ENCODE measurements at places on chromosomes 7 and 10.

DNA sequence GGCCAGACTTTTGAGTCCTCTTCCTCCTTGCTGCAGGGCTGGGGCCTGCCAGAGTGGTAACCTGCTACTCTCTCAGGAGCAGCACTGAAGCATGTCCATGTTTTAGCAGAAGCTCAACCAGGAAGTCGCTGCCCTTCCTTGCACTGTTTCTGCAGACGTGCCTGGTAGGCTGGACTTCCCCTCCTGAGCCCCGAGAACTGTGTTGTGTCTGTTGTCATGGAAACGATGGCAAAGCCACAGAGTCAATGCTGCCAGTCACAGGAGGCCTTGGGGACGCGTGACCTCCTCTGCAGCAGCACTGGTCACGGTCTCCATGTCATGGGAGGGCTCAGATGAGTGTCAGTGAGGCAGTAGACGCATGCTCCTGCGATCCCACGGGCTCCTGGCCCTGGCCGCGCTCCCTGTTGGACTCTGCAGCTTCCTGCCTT, 145.5 kb downstream of the FANK1 start:
- DNase-seq: peak; percentile 100

DNA sequence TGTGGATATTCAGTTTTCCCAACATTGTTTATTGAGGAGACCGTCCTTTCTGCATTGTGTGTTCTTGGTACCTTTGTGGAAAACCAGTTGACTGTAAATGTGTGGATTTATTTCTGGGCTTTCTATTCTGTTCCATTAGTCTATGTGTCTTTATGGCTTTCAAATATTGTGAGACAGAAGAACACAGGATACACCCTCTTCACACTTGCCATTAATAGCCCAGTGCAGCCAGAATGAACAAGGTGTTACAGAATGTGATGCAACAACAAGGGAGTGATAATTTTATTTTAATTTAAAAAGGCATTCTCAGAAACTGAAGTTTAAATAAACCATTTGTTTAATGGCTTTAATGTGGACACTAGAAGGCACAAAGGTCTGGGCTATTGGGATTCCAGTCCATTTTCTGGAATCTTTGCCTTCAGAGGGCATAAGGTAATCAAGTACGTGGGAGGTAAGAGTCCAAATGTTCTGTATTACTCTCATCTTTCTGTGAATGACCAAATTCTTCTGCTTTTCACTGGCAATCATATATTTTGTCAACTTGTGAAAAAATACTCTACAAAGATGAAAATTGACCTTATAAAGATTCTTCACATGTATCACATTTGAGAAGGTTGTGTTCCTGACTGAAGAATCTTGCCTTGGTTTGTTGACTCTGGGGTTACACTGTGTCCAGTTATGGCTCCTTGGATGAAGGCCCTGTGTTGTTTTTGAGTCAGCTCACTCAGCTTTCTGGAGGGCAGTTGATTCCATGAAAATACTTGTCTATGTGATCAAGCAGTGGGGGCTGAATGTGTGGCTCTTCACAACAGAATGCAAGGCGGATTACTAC, 962.7 kb downstream of the LRMDA start:
- no peak for DNase-seq

GRCh38 chr10:98795467-98795866, 348.7 kb upstream of the HPS1 start:
- DNase-seq: no peak

DNA sequence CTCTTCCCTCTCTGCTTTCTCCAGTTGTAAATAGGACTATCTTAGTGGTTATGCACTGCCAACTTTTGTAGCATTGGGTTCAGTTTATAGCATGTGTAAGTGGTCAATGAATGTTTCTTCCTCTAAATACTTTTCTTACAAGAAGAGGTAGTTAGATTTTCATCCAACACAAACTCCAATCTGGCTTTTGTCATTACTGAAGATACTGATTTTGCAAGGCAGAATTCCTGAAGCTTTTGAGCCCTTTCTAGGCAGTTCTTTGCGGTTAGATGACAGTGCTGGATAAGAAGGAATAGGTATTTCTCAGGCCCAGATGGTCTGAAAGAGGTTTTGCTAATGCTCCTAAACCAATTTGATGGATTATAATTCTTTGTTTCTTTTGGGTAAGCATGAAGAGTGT, 60.5 kb downstream of the BICC1 start:
- DNase-seq: no peak

GRCh38 chr7:115356999-115357702, 435.3 kb downstream of the MDFIC start:
- DNase-seq: no peak

DNA sequence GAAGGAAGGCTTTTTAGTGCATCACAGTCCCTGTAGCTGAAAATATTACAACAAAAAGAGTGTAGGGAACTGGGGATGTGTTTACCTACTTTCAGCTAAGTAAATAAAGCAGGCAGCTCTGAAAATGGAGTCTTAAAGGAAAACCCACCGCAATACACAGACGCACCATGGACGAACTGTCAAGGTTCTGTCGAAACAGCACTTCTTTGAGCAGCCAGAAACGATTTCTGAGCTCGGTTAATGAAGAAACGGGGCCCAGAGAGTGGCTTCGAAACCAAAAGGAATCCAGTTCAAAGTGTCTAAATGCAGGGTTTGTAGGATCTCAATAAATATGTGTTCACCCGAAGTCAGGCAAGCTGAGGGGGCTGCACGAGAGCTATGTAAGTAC, 275.4 kb upstream of the NEBL start:
- no peak for DNase-seq

- no peak for DNase-seq
Observed at GRCh38 chr10:72846238-72846637, 47.3 kb upstream of the OIT3 start.

DNA sequence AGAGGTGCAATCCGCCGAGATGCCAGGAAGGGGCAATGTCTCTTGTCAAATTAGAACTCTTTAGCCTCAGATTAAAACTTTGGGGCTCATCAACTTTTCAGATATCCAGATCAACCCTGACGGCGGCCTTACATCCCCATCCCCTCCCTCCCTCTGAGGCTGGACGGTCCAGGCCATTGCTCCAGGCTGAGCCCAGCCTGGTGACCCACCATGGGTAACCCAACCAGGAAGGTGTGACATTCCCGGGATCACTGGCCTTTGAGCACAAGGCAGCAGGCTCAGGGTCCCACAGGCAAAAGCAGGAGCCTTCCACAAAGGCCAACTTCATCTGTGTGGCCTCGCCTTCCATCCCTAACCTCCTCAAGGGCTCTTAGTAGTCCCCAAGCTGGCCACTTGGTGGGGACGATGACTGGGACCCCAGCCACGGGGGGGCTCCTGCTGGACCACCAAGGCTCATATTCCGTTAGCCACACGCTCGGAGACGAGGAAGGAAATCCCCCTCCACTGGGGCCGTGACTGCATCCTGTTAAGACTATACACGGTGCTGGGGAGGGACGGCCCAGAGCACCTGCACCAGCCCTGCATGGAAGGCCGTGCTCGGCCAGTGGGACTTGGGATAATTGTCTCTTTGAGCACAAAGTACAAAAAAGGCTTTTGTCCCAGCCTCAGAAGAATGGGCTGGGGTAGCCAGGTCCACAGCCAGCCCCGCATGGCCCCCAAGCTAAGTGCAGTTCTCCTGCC, 62.8 kb downstream of the ZRANB1 start:
- no peak for DNase-seq

Data from inflammatory macrophage treated with lipopolysaccharide for 4 hours (primary cell).